ENCODE measurements at places on chromosomes 11 and 22. TPM values are rescaled to one million over a fixed set of nuclear protein-coding genes. Genes with fewer than 3 reads are reported as not detected.

GRM5 gene
- 0.12 TPM for total RNA-seq

SIPA1 gene
- total RNA-seq = 32.2 TPM

STIM1 gene
- total RNA-seq = 51.3 TPM

OVCH2 gene
- total RNA-seq = not detected

SPDYC gene
- not detected for total RNA-seq

OR8A1 gene
- under 0.01 TPM for total RNA-seq

KRTAP5-11 gene
- total RNA-seq = not detected

PNPLA3 gene
- 19.6 TPM for total RNA-seq

NCR3LG1 gene
- total RNA-seq = 9.1 TPM

IGSF9B gene
- not detected for total RNA-seq

CHRM1 gene
- not detected for total RNA-seq

H19 gene
- 0.73 TPM for total RNA-seq

VPREB3 gene
- total RNA-seq = not detected

GDPD4 gene
- total RNA-seq = not detected

HIRA gene
- 22.7 TPM for total RNA-seq

CRYAB gene
- 35.2 TPM for total RNA-seq

SHANK2 gene
- 0.97 TPM for total RNA-seq

MFRP gene
- total RNA-seq = under 0.01 TPM

PSMC3 gene
- 92.8 TPM for total RNA-seq

TUG1 gene
- total RNA-seq = 86.3 TPM

ANO9 gene
- not detected for total RNA-seq

RIMBP3C gene
- 0.12 TPM for total RNA-seq

MS4A7 gene
- not detected for total RNA-seq

TPBGL gene
- total RNA-seq = not detected

PHLDA2 gene
- total RNA-seq = 4.5 TPM

MAML2 gene
- total RNA-seq = 31.2 TPM

CRACR2B gene
- 0.32 TPM for total RNA-seq
